ENCODE measurements at places on chromosomes 3 and 15. TPM values are rescaled to one million over a fixed set of nuclear protein-coding genes. Genes with fewer than 3 reads are reported as not detected.

The GHSR gene
- total RNA-seq, result not detected

The C15orf40 gene
- 23.0 TPM for total RNA-seq

The HHLA2 gene
- 0.26 TPM for total RNA-seq

The LACTB gene
- 24.8 TPM for total RNA-seq

The CCDC14 gene
- 38.6 TPM for total RNA-seq

The LMCD1 gene
- total RNA-seq, result 174 TPM

The RYR3 gene
- total RNA-seq, result 0.61 TPM

The GOLGA8H gene
- total RNA-seq, result 0.67 TPM

The PCSK6 gene
- 16.6 TPM for total RNA-seq

The NPAP1 gene
- 0.17 TPM for total RNA-seq

The GATA2 gene
- 86.6 TPM for total RNA-seq

The PCBP4 gene
- 37.1 TPM for total RNA-seq

The NR2F2 gene
- 88.1 TPM for total RNA-seq

The QARS1 gene
- total RNA-seq, result 172 TPM

The GOLGA6D gene
- total RNA-seq, result not detected

The ZBED2 gene
- total RNA-seq, result 6.4 TPM

The CCDC39 gene
- total RNA-seq, result not detected

The LPCAT4 gene
- total RNA-seq, result 31.5 TPM

The GPR149 gene
- total RNA-seq, result not detected
